ENCODE measurements at places on chromosomes 5 and 9.

DNA sequence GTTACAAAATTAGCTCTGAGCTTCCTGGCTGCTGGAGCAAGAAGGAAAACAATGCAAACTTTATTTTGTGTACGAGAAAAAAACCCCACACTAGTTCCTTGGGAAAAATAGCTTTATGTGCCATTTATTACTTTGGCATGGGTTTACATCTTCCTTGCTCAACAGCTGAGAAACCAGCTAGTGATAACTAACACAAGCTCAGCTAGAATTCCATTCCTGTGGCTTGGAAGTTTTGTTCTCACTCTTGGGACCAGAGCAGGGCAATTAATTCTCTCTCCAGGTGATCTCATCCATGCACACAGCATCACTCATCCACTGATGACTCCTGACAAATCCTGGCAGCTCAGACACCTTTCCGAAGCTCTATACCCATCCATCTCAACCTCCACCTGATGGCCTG, 104.1 kb downstream of the CRB2 start:
- DNase-seq: no peak

GRCh38 chr9:126430124-126430523, 103.5 kb downstream of the MVB12B start:
- no peak for DNase-seq

- DNase-seq: no peak
These were observed 2.2 kb downstream of the ZCCHC9 start for GRCh38 chr5:81303563-81303962.

- no peak for DNase-seq
These were observed 113.1 kb upstream of the PCSK1 start for GRCh38 chr5:96546120-96546519.

- DNase-seq: no peak
These were observed 130.2 kb upstream of the IRX4 start for GRCh38 chr5:2012885-2013284.

- no peak for DNase-seq
These were observed 54.8 kb upstream of the PAM start for GRCh38 chr5:102700120-102700831.

DNA sequence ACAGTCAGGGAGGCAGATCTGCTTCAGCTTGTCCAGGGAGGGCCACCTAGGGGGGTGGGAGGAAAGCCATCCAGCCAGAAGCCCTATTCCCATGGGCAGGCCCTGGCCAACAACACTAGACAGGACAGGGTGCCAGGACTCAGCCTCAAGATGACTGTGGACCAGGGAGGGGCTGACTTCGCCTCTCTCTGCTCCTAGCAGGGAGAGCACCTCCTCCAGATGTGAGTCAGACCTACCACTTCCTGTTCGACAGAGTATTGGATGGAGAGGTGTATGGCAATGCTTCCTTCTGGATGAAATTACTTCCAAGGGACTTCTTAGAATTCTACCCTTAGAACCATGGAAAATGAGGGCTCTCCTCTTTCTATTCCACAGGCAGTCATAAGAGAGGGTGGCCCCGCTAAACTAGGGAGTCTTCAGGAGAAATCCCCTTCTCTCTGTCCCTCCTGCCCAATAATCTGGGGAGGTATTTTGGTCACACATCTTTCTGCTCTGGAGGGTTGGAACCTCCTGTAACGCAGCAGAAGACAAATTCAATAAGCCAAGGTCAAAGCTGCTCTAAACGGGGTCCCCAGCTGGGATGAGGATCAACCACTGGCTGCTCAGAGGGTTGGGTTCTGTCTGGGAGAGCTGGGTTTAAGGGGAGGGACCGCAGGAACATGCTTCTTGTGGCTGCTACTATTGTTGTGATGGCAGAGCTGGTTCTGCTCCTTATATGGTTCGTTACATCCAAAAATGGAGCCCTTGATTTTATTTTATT, 23.2 kb upstream of the RCL1 start:
- DNase-seq: no peak

GRCh38 chr5:131264451-131265099, 722 bp downstream of the CDC42SE2 start:
- DNase-seq: peak; percentile 53

DNA sequence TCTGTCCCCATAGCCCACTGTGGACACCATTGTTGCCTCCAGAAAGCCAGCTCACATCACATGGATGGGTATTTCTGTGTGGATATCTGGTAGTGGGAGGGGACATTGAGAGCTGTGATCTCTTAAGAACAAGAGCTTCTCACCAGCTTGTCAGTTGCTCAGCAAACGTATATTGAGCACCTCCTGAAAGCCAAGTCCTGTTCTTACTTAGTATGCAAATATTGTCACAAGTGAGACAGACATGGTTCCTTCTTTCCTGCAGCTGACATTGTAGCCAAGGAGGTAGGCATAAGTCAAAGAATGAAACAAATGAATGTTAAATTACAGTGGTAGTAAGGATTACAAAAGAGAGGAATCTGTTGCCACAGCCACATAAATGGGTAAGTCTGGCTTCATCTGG, 3.8 kb downstream of the TCOF1 start:
- no peak for DNase-seq

GRCh38 chr5:173829826-173830225, 58.3 kb upstream of the CPEB4 start:
- no peak for DNase-seq

- no peak for DNase-seq
These were observed 497.9 kb downstream of the ARHGEF28 start for GRCh38 chr5:74123929-74124328.

- no peak for DNase-seq
These were observed 18.0 kb upstream of the PRR16 start for GRCh38 chr5:120446068-120446492.

- DNase-seq: no peak
These were observed 74.7 kb downstream of the HAPLN1 start for GRCh38 chr5:83645936-83646335.

GRCh38 chr5:131450941-131451340, 184.1 kb downstream of the RAPGEF6 start:
- DNase-seq: no peak

GRCh38 chr5:67123819-67124218, 72.8 kb downstream of the CD180 start:
- no peak for DNase-seq

GRCh38 chr5:160171666-160172065, 52.4 kb upstream of the PWWP2A start:
- DNase-seq: no peak

GRCh38 chr5:156356238-156356637, 29.3 kb downstream of the SGCD start:
- no peak for DNase-seq

- no peak for DNase-seq
These were observed 2.1 kb downstream of the RPL7A start for GRCh38 chr9:133349965-133350616.

GRCh38 chr5:142432961-142433360, 108.1 kb upstream of the SPRY4 start:
- no peak for DNase-seq

DNA sequence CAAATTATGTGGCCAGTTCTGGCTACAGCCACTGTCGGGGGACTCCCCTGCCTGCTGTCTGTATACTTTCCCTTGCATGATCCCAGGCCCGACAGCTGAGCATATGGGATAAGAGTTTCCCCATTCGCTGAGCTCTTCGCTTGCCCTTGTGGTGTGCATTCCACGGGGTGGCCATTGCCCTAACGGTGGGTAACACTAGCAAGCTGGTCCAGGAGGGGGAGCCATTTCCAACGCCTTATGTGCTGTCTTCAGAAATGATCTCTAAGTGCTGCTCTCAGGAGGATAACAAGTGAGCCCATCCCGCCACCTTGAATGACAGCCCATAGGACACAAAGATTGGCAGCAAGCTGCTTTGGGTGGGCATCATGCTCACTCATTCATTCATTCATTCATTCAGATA, 190.9 kb downstream of the FSTL4 start:
- DNase-seq: no peak

DNA sequence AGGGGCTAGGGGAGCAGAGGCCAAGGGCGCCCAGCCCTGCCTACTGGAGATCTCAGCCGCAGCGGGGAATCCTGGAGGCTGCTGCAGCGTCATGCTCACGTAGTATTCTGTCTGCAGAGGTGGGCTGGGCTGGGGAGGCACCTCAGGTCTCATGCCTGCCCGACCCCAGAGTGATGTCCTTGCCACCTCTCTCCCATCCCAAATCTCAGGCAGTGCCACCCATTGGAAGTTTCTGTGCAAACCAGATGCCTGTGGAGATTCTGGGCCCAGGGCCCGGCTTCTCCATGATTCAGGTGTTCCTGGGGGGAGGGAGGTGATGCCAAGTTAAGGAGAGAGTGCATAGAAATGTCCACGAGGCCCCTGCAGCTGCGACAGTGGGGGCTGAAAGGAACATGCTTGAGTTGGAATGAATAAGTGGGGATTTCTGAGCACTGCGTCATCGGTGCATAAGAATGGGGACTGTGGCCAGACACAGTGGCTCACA, 72.0 kb downstream of the ANKRD33B start:
- DNase-seq: no peak

DNA sequence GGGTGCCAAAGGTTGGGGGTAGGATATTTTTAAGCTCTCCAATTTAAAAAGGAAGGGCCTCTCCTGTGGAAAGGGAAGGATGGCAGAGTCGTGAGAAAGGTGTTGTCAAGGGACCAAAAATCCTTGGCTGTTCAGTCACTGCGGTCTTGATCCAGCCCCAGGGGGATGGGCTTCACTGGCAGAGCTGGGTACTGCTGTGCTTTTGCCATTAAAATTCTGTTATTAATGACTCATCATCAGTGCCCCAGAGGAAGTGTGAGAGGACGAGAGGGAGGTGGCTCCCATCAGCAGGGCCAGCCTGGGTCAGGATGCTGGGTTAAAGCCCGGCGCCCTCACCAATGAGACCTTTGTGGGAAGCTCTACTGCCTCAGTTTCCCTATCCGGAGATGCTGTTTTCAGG, 16.7 kb downstream of the PCDH12 start:
- no peak for DNase-seq

GRCh38 chr9:114602620-114603019, 8.5 kb upstream of the TMEM268 start:
- no peak for DNase-seq

GRCh38 chr9:134885679-134886412, 5.2 kb downstream of the FCN2 start:
- no peak for DNase-seq

DNA sequence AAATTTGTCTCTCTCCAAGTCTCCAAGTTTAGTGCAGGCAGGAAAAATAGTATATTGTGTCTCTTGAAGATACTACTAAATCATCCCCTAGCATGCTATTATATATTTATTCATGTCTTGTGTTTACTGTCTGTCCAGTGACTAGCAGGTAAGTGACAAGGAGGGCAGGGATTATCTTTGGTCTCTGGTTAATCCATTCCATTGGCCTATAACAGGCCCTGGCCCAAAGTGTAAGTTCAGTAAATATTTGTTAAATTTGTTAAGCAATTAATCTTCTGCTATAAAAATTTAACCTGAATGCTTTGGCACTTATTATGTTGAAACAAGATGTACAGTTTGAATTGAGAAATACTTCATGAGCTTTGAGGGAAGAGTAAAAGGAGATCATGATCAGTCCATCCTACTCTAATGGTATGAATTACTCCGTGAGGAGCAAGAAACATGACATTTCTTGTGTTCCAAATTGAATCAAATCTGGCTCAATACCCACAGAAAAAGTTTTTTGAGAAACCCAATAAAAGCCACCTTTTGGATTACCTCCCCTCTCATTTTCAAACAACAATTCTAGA, 219.7 kb downstream of the DTWD2 start:
- DNase-seq: no peak

DNA sequence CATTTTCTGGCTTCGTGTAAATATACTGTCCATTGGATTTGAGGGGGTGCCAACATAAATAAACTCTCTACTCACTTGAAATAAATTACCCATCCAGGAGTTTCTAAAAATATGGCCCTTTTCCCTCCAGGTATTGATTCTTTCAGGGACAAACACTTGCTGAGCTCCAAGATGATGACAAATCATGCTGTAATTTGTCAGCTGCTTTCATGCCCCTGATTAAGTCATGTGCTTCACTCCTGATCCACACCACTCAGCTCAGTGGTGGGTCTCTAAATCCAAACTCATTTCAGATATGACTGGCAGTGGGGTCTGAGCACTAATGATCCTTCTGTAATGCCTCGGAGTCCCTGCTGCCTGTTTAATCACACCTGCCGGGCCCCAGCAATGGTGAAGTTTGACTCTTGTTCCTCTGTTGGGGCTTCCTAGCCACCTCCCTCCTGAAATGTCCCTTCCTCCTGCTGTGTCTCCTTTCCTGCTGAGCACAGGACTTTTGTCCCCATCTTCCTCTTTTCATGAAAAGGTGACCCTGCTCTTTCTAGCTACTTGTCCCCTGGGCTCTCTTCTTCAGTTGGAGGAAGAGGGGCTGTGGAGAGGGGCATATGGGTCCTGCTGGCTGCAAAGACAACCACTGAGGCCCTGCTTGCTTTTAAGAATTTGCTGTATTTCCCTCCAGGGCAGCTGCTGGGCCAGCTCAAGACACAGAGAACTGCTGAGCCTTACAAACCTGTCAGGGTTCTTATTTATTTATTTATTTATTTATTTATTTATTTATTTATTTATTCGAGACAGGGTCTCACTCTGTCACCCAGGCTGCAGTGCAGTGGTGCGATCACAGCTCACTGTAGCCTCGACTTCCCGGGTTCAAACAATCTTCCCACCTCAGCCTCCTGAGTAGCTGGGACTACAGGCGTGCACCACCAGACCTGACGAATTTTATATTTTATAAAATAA, 200.0 kb downstream of the ATP10B start:
- DNase-seq: no peak

DNA sequence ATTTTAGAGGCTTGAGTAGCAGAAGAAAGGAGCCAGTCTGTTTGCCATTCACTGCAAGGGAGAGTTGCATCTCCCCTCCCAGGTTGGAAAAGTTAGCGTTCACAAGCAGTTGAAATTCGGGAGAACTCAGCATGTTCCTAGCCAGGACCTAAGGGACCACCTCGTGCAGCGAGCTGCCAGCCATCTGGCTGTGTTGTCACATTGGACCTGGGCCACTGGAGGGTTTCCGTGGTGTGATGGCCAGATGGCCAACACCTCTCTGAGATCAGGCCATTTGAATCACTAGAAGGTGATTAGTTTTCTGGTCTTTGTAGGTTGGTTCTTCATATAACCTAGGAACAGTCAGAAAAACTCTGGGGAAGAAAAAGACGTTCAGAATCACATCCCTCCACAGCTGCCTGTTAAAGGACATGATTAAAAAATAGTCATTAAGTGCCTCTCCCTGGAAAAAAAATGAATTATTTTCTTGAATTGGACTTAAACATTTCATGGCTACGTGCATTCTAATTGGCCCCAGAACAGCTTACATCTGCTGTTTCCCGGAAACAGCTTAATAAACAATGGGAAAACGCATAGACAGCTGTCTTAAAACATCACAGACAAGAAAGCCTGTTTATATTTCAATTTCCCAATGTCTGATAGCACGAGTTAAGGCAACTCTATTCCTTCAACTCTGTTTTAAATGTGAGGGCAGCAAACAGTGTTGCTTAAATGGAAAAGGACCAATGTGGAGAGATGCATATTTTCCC, 303.9 kb downstream of the TENT4A start:
- no peak for DNase-seq

GRCh38 chr5:78594610-78595457, 53.7 kb downstream of the LHFPL2 start:
- DNase-seq: no peak

DNA sequence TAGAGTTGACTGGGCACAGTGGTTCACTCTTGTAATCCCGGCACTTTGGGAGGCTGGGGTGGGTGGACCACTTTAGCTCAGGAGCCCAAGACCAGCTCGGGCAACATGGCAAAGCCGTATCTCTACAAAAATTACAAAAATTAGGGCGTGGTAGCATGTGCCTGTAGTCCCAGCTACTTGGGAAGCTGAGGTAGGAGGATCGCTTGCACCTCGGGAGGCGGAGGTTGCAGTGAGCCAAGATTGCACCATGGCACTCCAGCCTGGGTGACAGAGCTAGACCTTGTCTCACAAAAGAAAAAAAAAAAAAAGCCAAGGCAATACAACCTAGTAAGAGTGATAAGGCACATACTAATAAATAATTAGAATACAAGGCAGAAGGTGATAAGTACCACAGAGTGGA, 15.8 kb downstream of the NLN start:
- DNase-seq: no peak

Measured in midbrain (tissue), 1 donor.